NCI-H1105 treated with DMSO at 0.1 percent for 48 hours (cell line): ENCODE measurements at places on chromosomes 13 and 19.

- DNase-seq = no peak
Observed at GRCh38 chr19:3966051-3967017, 4.6 kb downstream of the DAPK3 start.

DNA sequence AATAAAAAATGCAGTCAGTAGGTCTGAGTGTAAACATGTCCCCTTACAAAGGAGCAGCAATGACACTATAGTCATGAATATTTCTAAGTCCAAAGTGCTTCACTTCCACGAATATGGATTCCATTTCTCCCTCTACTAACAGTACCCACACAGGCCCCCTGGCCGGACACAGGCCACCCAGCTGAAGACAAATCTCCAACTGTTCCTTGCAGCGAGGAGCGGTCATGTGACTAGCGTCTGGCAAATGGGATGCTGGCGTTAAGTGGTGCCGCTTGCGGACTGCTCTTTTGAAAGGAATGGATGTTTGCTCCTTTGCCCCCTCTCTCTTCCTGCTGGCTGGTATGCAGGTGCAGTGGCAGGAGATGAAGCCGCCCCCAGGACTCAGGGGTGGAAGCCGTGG is 16.2 kb downstream of the PPP1R12C start:
- DNase-seq = no peak

DNA sequence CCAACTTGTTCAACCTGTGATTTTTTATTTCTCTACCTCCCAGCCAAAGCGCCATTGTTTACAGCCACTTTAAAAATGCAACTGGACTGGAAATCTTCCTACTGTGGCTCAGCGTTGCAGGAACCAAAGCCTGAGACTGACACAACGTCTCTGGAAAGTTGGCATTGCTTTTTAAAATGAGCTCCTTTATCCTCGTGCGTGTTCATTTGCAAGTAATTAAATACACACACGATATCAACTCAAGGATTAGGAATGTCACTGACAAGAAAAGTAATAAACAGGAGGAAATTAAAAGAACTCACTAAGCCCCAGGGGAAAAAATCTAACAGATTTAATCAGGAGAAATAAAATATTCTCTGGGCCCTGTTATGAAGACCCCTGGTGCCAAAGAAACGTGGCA is 184.6 kb upstream of the IRS2 start:
- DNase-seq = no peak

DNA sequence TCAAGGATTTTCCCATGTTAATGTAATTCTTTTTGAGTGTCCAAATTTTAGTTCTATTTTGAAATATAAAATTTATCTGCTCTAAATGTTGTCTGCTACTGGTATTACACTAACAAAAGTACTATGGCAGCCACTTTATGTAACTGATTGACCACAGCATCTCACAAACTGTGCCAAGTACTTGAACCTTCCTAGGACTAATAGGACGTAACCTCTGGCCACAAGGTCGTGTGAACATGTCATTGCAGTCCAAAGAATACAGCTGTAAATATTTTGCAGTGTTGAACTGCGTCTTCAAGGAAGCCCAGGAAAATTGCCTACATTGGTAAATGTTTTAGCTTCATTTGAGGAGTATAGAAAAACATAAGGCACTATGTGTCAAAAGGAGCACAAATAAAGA is 1.9 kb downstream of the KCTD4 start:
- DNase-seq = no peak

DNA sequence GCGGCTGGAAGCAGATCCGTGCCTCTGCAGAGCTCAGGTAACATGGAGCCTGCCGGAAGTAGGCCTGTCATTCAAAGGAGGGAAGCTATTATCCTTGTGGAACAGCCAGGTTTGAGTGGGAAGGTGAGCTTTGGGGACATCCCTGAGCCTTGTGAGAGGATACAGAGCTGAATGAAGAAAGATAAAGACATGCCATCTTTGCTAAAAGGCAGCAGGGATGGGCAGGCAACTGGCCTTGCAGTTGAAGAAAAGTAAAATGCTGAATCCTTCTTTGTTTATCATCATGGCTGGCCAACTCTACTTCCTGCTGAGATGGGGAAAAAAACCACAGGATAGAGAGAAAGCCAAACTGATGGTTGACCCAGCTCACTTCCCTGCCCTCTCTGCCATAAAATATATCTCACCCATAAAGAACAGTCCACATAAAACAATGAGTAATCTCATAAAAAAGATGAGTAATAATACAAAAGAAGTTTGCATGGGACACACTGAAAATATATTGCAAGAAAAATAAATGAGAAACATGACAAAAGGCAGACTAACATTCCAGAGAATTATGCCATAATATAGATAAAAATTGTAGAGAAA is 226.3 kb downstream of the DLEU7 start:
- no peak for DNase-seq

DNA sequence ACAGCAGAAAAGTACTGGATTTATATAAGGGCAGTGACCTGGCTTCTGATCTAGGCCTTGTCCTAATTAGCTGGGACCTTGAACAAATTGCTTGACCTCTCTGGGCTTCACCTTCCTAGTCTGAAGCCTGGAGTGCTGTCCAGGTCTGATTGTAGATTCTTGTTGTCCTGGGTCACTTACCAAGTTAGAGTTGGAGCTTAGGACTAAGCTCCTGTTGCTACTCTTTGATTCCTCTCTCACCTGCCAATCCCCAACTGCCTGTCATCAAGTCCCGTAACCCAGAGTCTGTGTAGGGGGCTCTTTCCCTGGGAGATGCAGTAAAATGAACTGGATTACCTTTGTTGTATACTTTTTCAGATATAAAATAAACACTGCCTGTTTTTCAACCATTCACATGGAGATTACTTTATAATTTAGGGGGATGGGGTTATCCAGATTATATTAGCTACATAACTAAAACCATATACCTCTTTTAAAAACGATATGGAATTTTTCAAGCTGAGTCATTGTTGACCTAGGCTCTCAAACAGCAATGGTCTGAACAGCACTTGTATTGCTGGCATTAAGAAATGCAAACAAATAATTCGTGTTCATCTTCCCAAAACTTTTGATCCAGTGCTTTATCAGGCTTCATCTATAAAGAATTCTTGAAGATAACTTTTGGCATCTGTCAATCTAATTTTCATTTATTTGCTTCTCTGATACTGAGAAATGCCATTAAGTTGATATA is 5.8 kb downstream of the ARHGAP35 start:
- DNase-seq = no peak

- no peak for DNase-seq
Observed at GRCh38 chr13:35292329-35292728, 184.2 kb downstream of the MAB21L1 start.

GRCh38 chr19:24033301-24033962 is 53.6 kb upstream of the ZNF254 start:
- peak; percentile 95 for DNase-seq

- DNase-seq = no peak
Observed at GRCh38 chr19:40149501-40149900, 41.7 kb upstream of the MAP3K10 start.

DNA sequence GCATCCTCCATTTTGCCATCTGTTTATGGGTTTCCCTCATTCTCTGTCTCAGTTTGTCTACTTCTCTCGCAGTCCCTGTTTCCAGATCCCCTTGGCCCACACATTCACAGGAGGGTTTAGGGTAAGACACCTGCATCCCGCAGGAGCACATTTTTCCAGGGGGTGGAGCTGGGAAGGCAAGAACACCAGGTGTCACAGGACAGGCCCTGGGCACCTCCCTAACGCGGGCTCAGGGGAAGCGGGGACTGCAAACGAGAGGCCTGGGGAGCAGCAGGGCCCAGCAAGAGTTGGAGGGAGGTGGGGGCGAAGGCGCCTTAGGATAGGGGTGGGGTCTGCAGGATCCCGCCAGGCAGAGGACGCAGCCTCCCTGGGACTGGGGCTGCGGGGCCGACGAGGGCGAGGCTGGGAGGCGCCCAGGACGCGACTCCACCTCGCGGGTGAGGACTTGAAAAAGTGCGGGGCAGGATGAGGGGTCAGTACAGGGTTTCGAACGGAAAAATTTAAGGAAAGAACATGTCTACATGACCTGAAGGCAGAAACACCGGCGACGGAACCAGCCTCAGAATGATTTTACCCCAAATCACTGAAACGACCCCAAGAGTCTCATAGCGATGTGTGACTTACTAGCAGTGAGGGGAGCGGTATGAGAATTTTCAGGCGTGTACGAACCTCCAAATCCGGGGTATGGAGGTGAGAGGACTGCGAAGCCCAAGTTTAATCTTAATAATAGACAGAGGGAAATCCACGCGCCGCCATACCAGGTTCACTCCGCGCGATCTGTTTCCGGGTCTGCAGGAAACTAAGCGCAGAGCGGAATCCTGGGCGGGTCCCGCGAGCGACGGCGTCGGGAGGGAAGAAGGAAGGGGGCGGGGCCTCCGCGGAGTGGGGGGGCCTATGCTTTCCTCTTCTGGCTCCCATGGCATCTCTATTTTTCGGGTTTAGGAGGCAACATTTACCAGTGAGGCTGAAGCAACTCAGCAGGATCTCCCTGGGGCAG is 7.1 kb upstream of the ERVV-2 start:
- no peak for DNase-seq

DNA sequence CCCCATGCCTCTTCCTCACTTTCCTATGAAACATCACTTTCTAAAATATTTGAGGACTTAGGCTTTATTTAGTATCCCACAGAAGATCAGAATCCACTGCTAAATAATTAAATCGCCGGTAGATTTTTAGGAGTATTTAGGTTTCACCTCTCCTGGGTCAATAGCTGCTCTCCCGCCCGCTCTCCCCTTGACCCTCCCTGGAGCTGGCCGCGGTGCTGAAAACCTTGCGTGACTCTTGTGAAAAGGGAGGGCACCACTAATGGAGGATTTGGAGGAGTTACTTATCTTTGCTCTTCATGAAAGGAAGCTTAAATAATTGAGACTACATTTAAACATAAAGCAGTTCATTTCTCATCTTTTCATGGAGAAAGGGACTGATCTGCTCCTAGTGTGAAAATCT is 14.1 kb downstream of the POU4F1 start:
- no peak for DNase-seq

- no peak for DNase-seq
Observed at GRCh38 chr13:76890021-76890420, 3.8 kb upstream of the KCTD12 start.

DNA sequence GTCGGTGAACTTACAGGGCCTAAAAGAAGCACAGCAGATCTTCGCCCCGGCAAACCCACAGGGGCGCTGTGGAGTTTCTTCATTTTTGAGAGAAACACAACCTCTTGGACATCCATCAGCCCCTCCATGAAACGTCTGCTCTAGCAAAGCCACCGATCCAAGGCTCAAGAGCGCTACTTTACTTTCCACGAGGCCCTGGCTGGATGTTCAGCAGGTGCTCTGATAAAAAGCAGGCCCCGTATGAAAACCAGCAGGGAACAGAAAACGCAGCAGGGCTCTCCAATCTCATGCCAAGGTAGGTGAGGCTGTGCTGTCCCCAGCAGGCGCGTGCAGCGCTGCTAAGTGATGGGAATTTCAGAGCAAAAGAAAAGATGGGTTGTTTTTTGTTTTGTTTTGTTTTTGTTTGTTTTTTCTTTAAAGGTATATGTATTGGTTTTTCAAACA is 86.7 kb downstream of the IRS2 start:
- no peak for DNase-seq

DNA sequence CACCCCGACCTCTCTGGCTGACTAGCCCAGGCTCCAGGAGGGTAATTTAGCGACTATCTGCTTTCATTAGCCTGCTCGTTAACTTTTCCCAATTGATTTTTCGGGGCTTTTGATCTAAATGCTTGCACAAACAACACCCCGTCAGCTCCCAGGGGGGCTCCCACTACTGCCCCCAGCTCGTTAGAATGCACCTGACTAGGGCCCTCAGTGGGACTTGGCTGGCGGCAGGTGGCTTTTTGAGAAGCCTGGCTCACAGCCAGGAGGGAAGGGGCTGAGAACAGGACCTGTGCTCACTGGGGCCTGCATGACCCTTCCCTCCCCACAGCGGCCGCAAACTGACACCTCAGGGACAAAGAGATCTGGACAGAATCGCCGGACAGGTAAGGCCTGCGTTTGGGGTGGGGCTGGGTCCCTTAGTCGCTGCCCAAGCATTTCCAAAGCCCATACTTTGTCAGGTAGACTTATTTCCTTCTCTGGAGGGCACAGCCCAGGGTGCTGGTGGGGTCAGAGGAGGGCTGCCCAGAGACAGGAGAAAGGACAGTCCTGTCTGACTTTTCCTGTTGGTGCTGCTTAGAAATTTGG is 7.6 kb upstream of the CD79A start:
- peak; percentile 43 for DNase-seq

DNA sequence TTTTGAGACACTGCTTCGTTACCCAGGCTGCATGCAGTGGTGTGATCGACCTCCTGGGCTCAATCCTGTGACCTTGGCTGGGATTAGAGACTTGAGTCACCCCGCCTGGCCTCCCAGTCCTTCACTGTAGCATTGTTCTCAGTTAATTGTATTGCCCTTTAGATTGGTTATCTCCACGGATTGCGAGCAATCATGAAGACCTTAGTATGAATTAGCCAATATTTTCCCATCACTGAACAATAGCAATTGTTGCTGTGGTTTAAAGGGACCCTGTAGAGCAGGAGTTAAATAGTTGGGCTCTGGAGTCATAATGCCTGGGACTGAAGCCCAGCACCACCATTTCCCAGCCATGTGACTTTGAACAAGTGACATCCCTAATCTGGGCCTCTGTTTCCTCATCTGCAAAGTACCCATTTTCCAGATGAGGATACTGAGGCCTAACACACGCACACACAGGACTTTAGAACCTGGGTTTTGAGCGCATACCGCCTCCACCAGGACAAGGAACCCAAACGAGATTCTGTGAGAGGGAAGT is 8.4 kb downstream of the PPP1R14A start:
- no peak for DNase-seq

DNA sequence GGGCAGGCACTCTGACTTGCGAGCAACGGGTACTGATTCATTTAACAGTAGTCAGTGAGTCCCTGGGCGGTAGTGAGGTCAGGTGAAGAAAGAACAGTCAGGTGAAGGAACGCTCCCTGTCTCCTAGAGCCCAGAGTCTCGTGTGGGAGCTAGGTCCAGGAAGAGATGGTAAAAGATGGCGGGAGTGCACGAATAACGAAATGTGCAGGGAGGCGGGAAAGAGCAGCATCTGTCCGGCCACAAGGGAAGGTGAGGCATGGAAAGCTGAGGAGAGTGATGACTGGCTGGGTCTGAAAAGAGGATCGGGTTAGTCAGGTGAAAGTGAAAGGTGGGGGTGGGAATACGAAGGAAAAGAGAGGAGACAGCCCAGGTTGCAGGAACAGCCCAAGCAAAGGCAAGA is 63.9 kb upstream of the SLC15A1 start:
- DNase-seq = no peak

- DNase-seq = no peak
Observed at GRCh38 chr13:55432814-55433213, 1707.9 kb upstream of the PRR20A start.

DNA sequence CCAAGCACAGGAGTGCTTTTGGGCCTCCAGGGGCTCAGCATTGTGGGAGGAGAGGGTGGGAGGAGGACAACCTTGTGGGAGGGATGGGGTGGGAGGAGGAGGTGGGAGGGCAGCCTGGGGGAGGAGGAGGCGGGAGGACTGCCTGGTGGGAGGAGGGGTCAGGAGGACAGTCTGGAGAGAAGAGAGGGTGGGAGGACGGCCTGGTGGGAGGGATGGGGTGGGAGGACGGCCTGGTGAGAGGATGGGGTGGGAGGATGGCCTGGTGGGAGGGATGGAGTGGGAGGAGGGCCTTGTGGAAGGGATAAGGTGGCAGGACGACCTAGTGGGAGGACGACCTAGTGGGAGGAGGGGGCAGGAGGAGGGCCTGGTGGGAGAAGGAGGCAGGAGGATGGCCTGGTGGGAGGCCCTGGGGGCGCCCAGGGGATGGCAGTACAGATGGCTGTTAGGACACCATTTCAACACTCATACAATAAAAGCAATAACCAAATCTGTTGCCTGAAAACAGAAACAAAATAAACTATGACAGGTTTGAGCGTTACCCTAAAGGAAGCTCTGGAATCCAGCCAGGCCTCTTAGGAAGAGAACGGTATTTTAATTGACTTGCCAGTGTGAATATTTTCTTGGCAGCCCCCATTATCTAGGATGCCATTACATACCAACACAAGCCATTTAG is 63.7 kb downstream of the CRYL1 start:
- peak; percentile 0 for DNase-seq
